Left ventricle myocardium superior (tissue), 1 donor: ENCODE measurements at places on chromosomes 2 and 18.

- DNase-seq = no peak
These were observed 1315.9 kb downstream of the DSC3 start for GRCh38 chr18:29726646-29727045.

GRCh38 chr2:47402555-47402804 is 476 bp upstream of the MSH2 start:
- DNase-seq = no peak

DNA sequence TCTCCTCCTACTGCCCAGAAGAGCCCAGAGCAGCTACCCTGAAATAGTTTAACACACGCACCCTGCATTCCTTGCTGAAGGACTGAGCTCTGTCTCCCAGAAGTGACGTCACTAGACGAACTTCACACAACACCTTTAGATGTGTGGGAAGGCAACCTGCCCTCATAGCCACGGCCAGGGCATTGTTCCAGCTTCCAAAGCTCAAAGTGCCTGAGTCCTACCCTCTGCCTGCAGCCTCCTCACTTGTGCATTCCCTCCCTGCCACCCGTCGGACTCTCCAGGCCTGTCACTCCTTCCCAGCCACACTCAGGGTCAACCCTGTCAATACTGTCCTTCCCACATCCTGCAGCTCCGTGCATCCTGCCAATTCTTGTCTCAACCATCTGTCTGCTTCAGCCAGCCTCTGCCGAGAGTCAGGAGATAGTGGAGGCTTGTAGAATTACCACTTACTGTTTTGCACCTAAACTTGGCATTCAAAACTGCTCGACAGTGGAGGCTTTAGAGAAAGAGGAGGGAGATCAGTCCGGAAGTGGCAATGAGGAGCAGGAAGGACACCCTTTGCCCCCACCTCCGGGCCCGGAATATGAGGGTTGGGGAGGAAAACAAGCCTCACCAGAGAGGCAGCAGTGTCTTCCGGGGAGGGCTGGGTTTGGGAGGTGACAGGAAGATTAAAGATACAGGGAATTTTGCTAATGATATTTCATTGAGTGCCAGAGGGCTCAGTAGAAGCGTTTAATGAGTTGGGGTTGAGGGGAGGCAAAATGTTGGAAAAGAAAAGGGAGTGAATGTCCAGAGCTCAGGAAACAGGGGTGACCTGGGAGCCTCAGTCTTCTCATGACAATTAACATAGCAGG is 72.3 kb upstream of the ATG16L1 start:
- DNase-seq = no peak

DNA sequence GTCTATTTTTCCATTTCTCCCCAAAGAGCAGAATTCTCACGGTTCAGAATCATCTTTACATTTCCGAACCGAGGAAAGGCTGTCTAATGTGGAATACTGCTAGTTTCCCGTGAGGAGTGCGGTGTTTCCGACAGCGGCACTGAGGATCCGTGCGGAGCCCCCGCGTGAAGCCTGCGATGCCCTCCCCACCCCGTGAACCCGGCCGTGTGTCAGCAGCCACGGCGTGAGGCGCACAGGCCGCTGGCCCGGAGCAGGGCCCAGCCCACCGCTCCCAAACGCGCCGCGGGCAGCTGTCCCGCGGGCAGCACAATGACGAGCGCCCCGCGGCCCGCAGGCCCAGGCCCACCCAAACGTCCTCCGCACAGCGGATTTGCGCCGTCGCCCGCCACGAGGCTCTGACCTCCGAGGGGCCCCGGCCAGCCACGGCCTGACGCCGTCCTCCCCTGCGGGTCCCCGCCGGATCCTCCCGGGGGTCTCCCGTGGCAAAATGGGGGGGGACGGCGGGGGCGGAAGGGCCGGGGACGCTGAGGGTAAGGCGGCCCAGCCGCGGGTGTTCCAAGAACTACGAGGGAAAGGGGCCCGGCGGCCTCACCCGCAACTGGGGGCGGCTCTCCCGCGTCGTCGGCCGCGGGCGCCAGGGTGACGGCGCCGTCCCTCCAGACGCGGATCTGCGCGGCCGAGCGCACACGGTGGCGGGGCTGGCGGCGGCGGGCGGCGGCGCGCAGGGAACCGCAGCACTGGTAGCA is 796 bp downstream of the SPIRE1 start:
- DNase-seq = peak; percentile 77

GRCh38 chr2:79511320-79511951 is 1.4 kb upstream of the CTNNA2 start:
- no peak for DNase-seq

DNA sequence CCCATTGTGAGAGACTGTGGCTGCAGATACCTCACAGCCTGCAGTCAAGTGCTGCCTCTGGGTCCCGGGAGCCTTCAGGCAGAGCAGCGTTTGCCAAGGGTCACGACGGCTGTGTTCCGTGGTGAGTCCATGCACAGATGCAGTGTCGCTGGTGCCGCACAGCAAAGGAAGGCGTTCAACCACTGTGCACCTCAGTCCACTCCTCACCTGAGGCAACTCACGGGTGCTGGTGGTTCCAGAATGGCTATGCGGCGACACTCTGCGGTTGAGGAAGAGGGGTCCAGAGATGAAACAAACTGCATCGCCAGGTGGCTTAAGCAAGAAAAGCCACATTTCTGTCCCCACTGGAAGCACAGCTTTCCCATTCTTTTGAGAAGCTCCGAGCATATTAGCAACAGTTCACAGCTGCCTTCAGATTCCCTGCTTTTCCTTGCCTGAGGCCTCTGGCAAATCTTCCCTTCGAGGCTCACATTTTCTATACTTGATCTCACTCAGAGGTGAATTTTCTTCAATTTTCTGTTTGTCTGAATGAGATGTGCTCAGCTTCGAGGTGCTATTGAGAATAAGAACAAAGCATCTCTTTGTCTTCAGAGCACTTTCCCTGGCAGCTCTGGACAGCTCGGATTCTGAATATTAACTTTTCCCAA is 208.8 kb upstream of the TWIST2 start:
- DNase-seq = no peak

DNA sequence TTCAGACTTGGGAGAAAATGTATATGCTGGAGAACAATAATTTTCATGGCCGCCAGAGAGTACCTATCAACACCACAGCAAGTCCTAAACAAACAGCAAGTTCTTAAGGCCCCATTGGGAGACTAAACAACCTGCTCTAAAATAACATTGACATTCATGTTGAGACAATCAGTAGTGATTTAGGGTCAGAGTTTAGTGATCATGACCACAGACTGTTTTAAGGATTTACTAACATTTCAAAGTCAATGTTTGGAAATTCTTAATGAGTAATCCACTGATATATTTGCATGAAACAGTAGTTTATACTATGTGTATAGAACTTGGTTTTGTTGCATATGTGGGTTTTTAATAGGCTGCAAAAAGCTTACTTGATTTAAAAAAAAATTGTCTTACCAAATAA is 34.7 kb downstream of the RASGRP3 start:
- no peak for DNase-seq

GRCh38 chr2:127406454-127406853 is 11.8 kb upstream of the PROC start:
- no peak for DNase-seq

DNA sequence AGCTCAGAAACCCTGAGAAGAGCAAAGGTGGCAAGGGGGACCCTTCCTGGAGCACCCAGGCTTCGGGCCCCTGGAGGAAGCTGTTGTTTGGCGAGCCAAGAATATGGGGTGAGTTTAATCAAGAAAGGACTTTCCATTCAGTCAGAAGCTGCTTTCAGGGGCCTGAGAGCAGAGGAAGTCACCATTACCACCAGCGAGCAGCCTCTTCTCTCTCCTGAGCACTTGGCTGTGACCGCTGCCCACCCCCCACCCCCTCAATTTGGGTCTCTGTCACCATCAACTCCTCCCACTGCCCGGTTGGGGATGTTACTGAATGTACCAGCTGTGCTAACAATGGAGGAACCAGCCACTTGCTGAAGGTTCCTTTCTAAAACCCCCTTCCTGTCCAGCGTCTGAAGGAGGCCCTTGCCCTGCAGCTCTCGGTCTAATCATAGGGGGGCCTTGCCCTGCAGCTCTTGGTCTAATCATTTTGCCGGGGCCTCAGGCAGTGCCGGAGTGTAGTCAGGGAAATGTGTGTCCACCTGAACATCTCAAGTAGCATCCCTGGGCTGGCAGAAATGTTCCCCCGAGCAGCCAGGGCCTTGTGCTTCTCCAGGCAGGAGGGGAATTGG is 943 bp downstream of the INPP5D start:
- no peak for DNase-seq

DNA sequence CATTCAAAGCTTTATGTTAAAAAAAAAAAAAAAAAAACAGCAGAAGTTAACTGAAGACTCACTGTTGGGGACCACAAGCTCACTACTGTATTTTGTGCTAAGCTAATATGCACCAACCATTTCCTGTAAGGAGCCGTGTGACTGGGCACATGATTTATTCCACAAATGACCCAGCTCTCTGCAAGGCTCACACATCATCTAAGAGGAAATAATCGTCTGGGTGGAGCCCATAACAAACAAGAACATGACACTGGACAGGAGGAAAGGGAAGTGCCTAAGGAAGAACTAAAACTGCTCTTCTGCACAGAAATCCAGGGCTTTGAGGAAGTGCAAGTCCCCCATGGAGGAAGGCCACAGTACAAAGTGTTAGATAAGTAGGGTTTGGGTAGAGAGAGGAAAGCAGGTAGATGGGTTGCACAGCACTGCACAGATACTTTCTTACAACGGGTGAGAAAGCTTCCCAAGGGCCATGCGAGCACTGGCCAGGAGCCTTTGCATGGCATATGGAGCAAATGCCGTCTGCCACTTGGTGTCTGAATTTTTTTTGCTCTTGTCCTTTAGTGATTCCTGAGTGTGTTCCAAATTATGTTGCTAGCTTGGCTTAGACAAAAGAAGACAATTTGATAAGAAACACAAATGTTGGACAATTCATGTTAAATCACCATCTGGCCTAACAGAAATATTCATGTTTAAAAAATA is 24.4 kb downstream of the NFE2L2 start:
- DNase-seq = no peak
